Mammary epithelial cell (primary cell): ENCODE measurements at places on chromosomes 1 and 21. TPM values are rescaled to one million over a fixed set of nuclear protein-coding genes. Genes with fewer than 3 reads are reported as not detected.

- no peak for DNase-seq
These were observed 42.4 kb downstream of the NENF start for GRCh38 chr1:212475151-212475550.

The TLCD4 gene
- 2.3 TPM for total RNA-seq

The NBL1 gene
- total RNA-seq, result 104 and 132 TPM in 2 replicates

The RUNX3 gene
- 2.8 TPM for total RNA-seq

- peak; percentile 91 for DNase-seq
These were observed 18.8 kb upstream of the SCCPDH start for GRCh38 chr1:246705368-246705767.

DNA sequence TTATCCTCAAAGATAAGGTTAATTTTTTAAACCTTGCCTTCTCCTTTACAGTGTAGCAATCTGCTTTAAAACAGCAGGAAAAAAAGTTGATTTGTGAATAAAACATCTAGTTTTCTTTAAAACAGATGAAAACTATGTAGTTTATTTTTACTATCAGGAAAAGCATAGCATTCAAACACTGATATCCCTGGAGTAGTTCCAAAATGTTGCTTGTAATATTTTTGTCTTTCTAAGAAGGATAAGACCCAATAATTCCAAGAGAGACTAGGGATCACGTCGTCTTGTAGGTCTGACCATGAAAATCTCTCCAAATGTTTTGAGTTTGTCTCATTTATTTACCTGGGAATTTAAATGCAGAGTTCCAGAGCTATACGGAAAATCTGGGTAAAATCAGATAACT, 204.0 kb downstream of the NTNG1 start:
- no peak for DNase-seq

The TTC34 gene
- 0.69 and 0.75 TPM in 2 replicates for total RNA-seq

GRCh38 chr1:159999204-159999603, 32.6 kb downstream of the PIGM start:
- no peak for DNase-seq

The HUNK gene
- total RNA-seq, result not detected in 2 replicates

The SFN gene
- 1,135 TPM for total RNA-seq

The LCK gene
- total RNA-seq, result not detected

- no peak for DNase-seq
These were observed 342.2 kb upstream of the DUSP10 start for GRCh38 chr1:222084048-222084447.

The ORC1 gene
- 0.83 and 8.8 TPM in 2 replicates for total RNA-seq

GRCh38 chr1:195591917-195592672, 1016.1 kb downstream of the KCNT2 start:
- peak; percentile 88 for DNase-seq

DNA sequence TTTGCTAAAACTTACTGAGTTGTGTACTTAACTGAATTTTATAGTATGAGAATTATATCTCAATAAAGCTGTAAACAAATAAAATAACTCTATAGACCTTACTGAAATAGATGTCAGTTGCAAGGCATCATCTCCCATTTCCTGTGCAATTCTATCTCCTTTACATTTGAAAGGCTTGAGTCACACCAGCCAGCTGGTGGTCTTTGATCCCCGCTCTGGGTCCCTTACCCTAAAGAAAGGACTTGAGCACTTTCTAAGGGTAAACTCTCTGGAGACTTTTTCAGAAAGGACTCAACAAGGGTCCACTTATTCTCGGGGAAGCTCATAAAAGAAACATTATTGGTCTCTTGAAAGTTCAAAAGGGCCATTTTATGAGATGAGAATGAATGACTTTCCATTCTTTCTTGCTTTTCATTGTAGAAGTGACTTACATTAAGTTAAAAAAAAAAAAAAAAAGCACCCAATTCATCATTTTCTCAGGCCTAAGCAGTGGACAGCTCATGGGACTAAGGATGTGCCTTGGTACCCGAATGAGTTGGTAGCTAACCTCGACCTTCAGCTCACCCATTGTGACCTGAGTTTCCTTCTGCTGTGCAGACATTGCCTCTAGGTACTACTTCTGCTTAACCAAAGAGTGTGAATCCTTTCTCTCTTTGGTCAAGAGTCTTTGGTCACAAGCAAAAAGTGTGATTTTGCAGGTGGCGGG, 147.0 kb upstream of the COA6 start:
- DNase-seq, result no peak

DNA sequence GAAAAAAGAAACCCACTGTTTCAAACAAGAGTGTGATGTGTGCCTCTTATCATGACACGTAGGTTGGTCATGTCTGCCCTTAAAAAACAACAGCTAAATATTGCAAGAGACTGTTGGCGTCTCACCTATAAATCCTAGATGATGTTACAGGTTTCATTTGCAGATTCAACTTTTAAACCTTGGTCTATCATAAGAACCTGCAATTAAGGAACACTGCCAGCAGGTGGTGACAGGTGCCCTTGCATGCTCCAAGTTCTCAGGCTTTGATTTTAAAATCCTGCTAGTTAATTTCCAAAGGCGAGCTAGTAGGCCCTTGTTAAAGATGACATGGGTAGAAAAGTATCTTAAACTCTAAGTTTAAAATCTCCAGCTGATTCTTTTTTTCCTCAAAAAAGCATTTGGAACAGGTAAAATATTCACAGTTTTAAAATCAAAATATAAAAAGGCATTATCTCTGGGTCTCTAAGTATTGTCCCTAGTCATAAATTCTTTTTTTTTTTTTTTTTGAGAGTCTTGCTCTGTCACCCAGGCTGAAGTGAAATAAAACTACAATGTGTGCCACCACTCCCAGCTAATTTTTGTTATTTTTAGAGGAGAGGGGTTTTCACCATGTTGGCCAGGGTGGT, 39.1 kb downstream of the CLSTN1 start:
- peak; percentile 52 for DNase-seq

The CCDC24 gene
- total RNA-seq, result 5.8 TPM

DNA sequence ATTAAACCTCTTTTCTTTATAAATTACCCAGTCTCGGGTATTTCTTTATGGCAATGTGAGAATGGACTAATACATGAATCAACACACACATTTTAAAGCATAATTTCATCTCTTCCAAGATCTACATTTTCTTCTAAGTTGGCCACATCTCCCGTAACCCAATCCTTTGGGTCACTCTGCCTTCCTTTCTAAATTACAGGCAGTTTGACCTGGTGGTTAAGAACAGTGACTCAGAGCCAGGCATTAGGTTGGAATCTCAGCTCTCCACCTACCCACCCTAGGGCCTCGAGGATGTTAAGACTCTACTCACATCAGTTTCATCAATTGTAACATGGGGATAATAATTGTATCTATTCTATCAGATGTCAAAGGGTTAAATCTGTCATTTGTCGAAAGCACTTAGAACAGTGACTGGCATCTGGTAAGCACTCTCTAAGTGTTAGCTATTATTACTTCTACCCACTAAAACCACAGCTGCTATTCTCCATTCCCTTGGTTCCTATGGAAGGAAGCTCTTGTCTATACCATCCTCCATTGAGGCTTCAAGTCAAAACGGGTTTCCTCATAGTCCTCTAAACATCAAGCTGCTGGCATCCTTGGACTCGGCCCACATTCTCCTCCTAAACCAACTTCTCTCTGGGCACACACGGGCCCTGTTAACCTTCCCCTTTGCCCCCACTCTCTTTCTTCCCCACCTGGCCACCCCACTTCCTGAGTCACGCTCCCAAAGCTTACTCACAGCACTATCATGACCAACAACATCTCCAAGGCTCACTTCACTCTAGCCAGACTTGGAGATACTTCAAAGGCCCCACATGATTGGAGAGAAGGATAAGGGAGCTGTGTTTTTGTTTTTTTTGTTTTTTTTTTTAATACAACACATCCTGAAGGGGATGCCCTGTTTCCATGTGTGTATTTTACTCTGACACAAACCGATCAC, 116.9 kb downstream of the TGFBR3 start:
- DNase-seq, result peak; percentile 14

GRCh38 chr1:212452323-212453155, 19.8 kb downstream of the NENF start:
- no peak for DNase-seq

DNA sequence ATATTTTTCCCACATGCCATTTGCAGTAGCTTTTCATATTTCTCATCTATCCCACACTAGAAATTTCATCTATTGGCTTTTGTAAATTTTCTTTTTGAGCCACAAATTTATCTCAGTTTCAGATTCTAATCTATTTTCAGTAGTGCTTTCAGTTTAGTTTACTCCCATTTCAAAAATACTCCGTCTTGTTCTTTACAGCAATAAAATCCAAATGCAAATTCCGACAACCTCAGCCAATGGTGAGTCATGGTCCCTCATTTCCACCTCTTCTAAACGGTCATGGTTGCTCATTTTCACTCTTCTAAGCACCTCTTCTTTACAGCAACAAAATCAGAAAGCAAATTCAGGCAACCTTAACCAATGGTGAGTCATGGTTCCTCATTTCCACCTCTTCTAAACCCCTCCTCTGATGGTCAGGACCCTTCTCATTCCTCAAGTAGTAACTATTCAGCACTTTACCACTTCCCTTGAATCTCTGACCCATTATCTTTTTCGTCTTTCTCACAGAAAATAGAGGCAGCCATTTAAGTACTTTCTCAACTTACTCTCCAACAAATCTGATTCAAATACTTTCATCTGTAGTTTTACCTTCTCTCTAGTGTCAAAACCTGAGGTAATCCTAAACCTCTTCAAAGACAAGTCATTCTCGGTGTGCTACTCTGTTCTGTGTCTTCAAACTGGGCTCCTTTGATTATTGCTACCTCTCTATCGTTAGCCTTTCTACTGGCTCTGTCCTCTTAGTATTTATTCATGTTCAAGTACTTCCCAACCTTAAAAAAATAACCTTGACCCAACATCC, 34.4 kb downstream of the C21orf91 start:
- no peak for DNase-seq

The LDLRAD1 gene
- total RNA-seq, result not detected in 2 replicates

The CD1B gene
- not detected for total RNA-seq

DNA sequence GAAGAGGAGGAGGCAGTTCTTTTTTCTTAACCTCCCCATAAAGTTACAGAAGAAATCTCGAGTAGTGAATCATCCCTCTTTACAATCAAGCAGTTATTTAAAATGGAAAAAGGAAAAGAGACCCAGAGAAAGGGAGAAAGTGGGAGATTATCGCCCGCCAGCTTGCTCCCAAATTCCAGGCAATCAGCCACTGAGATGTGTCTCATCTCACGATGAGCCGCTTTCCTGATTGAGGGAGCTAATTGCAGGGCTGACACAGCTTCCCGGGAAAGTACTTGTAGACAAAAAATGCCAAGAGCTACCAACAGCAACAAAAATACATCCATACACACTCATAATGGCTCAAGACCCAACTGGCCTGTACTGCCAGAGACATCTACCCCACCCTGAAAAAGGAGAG, 191.6 kb upstream of the ZC3H12A start:
- DNase-seq, result no peak

DNA sequence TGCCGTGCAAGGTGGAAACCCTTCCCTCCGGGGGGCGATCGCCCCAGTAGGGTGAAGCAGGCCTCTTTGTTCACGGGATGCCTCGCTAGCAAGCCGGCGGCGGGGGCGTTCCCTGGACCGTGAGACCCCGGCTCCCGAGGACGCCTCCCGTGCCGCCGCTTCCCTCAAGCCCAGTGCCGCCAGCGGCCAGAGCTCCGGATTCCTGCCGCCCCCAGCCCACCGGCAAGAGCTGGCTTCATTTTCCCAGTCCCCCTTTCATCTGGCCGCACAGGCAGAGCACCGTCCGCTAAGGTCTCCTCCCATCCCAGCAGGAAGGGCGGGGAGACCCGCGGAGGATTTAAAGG, 16.3 kb downstream of the IER5 start:
- no peak for DNase-seq

The ZNF683 gene
- total RNA-seq, result not detected in 2 replicates

DNA sequence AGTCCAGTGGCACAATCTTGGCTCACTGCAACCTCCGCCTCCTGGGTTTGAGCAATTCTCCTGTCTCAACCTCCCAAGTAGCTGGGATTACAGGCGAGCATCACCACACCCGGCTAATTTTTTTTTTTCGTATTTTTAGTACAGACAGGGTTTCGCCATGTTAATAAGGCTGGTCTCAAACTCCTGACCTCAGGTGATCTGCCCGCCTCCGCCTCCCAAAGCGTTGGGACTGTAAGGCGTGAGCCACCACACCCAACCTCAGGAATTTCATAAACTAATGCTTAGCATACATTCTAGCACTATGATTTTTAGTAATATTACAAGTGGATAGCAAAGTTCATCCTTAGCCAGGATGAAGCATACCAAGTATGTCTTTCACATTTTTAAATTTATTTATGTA, 8.7 kb downstream of the DNAJC11 start:
- DNase-seq, result no peak

- DNase-seq, result no peak
These were observed 72.9 kb upstream of the LBR start for GRCh38 chr1:225500624-225501192.

- DNase-seq, result peak; percentile 56
These were observed 9.0 kb upstream of the FAM131C start for GRCh38 chr1:16082283-16083038.

- DNase-seq, result no peak
These were observed 402.0 kb downstream of the MATN1 start for GRCh38 chr1:30321246-30321910.

The OR2M3 gene
- not detected for total RNA-seq

GRCh38 chr1:7826363-7826762, 26.5 kb downstream of the UTS2 start:
- DNase-seq, result no peak

DNA sequence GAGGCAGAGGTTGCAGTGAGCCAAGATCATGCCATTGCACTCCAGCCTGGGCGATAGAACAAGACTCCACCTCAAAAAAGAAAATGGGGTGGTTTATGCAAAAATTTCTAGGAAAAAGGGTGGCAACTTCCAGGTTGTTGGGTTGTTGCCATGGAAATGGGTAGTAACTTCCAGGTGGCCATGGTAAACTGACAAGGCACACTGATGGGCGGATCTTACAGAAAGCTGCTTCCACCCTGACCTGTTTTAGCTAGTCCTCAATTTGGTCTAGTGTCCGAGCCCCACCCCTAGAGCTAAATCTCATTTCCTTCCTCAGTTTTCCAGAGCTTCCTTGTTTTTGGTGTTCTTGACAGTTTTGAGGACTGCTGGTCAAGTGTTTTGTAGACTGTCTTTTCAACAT, 13.6 kb downstream of the KLHDC7A start:
- no peak for DNase-seq

DNA sequence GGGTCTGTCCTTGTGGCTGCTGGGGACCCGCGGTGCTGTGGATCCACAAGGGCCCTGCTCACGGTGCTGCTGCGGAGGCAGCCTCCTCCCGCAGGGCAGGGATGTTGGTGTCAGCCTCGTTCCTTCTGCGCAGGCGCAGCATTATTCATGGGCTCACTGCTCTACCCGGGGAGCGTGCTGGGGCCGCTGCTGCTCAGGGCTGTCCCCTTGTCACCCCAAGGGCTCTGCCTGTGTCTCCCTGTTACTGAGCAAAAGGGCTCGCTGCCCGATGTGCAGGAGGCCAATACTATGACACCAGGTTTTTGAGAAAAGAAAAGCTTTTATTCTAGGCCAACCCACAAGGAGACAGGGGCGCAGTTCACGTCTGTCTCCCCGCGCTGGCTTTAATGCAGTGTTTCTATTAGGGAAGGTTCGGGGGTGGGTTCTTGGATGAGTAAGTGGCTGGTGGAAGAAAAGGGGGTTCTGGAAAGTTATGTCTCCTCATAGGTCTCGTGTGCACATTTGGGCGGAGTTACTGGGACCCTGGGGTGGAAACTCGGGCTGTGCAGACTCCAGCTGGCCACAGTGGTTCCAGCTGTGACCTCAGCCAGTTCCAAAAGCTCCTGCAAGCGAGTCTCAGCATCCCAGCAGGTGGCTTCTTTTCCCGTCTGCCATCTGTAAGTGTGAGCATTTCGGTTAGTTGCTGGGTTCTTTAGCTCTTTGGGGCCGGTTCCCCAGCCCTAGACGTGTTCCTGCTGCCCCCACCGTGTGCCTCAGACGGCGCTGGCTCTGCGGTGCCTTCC, 40.8 kb upstream of the LRRC3 start:
- DNase-seq, result no peak
